ENCODE measurements at places on chromosomes 3 and 15. TPM values are rescaled to one million over a fixed set of nuclear protein-coding genes. Genes with fewer than 3 reads are reported as not detected.

OR5K2 gene
- not detected for total RNA-seq

TTC23 gene
- total RNA-seq = 18.8 TPM

NEK10 gene
- total RNA-seq = 1.4 TPM

VGLL3 gene
- 25.3 TPM for total RNA-seq

KIF9 gene
- total RNA-seq = 14.8 TPM

DNA sequence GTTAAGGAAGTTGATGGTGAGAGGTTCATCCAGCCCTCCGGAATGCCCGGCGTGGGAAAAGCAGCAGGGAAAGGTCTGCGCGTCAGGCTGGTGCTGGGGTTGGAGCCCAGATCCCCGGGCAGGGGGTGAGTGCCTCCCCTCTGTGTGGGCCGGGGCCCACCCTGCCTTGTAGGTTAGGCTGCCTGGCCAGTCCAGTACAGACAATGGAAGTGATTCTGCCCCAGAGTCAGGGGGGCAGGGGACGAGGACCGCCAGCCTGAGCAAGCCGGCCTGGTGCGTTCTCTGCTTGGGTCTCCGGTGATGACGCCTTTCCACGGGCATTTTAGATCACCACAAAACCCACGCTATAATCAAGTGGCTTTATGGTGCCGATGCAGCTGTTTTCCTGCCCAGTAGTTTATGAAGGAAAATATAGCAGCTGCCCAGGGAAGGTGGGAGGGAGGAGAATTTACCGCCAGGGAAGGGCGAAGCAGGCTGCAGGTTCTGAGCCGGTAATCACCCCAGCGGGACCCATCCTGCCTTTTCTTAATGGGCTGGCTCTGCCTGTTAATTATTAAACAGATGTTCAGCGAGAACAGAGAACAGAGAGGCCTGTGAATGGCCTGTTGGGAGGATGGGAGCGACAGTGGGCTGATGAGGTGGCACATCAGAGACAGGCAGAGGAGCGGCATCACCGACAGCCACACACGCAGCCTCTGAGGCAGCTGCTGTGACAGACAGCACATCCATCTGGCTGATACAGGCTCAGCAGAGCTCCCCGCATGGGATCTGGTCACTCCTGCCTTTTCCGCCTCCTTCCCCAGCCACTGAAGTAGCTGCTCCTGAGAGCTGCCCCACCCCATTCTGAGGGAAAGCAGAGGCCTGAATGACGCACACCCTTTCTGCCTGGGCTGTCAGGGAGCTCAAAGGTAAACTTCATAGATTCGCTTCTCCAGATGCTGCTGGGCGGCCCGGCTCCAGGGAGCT lies 35.2 kb downstream of the BDH1 start:
- H3K36me3 ChIP-seq = peaks cover 6% of the 10 kb centered on the region
- peak overlapping the region; percentile 73 for H3K4me3 ChIP-seq

GRCh38 chr3:64398476-64398875 lies 173.2 kb upstream of the PRICKLE2 start:
- no peak overlapping the region for H3K27ac ChIP-seq
- H3K4me1 ChIP-seq = peaks cover 31% of the 10 kb centered on the region
- no peak overlapping the region for H3K4me3 ChIP-seq
- H3K36me3 ChIP-seq = no peaks in the 10 kb centered on the region
- DNase-seq = no peak
- H3K27me3 ChIP-seq = peaks cover 6% of the 10 kb centered on the region

DNA sequence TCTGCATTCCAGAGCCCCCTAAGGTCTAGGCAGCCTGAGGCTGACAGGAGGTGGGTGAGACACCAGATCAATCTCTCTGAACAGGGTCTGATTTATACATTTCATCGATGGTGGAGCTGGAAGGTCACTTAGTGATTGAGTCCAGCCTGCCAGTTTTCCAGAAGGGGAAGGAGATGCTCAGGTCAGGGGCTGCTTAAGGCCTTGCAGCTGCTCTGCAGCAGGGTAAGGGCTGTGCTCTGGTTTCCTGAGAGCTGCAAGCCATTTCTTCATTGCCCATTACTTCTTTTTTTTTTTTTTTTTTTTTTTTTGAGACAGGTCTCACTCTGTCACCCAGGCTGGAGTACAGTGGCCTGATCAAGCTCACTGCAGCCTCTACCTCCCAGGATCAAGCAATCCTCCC lies 10.7 kb downstream of the TADA3 start:
- no peak overlapping the region for H3K4me3 ChIP-seq
- H3K36me3 ChIP-seq = peaks cover 17% of the 10 kb centered on the region
- H3K4me1 ChIP-seq = no peaks in the 10 kb centered on the region
- DNase-seq = no peak

GRCh38 chr3:140501061-140501769 lies 176.6 kb upstream of the TRIM42 start:
- H3K4me3 ChIP-seq = no peak overlapping the region
- H3K4me1 ChIP-seq = peaks cover 20% of the 10 kb centered on the region
- no peak overlapping the region for H3K27ac ChIP-seq
- H3K36me3 ChIP-seq = no peaks in the 10 kb centered on the region
- no peak for DNase-seq

DNA sequence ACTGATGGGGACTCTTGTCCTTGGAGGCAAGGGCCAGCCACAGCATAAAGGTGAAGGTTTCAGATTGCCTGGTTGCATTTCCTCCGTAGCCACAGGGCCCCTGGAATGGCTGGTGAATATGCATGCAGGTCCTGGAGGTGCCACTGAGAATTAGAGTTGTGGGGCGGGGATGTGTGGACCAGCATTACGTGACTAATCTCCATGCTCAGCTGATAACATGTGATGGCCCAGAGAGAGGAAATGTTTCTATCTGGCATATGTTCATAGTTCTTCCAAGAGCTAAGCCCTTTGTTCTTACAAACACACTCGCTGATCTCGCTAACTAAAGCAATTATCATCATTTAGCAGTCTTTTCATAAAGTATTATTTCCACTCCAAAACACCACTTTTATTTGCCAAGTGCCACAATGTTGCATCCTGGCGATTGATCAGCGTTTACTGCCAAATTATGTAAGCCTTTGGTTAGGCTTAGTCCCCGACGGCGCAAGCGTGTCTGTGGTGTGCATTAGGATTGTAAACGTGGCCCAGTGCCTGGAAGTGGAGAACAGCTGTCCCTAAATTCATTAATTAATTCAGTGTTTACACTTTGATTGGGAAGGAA lies 55.9 kb downstream of the CGNL1 start:
- H3K27ac ChIP-seq = peak overlapping the region; percentile 33
- H3K27me3 ChIP-seq = no peaks in the 10 kb centered on the region
- no peak overlapping the region for H3K4me3 ChIP-seq
- no peaks in the 10 kb centered on the region for H3K36me3 ChIP-seq
- no peak for DNase-seq
